ENCODE measurements at places on chromosomes 7 and 10. TPM values are rescaled to one million over a fixed set of nuclear protein-coding genes. Genes with fewer than 3 reads are reported as not detected.

- DNase-seq = no peak
Observed at GRCh38 chr7:19853261-19853832, 79.9 kb upstream of the TMEM196 start.

- DNase-seq = no peak
Observed at GRCh38 chr7:85078181-85078580, 108.7 kb downstream of the SEMA3D start.

DNA sequence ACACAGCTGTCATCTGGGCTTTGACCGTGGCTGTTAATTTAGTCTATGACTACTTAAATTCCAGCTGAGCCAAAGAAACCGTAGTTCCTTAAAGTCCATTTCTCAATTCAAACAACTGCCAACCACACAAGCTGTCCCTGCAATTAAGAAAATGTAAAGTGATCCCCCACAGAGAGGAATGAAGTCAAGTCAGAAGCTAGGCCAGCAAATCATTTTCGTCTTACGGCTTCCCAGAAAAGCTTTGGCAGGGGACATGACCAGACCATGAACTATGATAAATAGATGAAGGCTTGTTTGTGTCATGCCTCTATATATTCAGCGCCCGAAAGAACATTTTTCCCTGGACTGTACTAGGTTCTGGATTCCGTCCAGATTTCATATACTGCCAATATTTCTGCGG is 54.6 kb downstream of the HACD1 start:
- peak; percentile 68 for DNase-seq

- no peak for DNase-seq
Observed at GRCh38 chr10:24716295-24716694, 7.4 kb downstream of the ARHGAP21 start.

LRRTM3 gene
- total RNA-seq = not detected

DNA sequence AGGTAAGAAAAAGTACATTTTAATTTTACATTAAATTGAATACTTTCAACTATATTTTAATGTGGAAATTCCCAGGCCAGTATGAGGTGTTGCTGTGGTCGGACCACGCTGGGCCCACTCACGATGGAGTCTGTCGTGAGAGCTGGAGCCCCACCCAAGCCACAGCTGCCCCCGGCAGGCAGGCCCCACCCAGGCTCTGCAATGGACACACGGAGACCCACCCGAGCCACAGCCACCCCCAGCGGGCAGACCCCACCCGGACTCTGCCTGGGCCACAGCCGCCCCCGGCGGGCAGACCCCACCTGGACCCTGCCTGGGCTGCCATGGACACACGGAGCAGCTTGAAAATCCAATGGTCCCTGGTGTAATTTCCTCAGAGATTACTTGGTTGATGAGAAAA is 141.3 kb downstream of the PTPRN2 start:
- DNase-seq = no peak

- no peak for DNase-seq
Observed at GRCh38 chr10:58746474-58747185, 234.0 kb downstream of the BICC1 start.

XRCC2 gene
- 5.5 TPM for total RNA-seq

DNA sequence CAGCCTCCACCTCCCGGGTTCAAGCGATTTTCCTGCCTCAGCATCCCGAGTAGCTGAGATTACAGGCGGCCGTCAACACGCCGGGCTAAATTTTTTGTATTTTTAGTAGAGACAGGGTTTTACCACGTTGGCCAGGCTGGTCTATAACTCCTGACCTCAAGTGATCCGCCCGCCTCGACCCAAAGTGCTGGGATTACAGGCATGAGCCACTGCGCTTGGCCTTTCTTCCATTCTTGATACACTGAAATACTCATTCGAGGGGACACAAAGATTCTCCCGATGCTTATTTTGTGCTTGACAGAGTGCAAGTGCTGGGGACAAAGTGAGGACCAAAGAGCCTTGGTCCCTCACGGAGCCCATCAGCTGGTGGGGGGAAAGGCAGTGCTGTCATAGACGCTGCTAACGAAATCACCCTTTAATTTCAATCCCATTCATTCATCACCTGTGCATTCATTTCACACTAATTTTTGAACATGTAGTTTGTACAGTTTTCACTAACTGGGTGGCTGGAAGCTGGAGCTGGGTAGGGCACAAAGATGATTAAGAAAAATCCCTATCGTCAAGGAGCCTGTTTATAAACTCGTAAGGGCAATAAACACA is 621 bp upstream of the FAM133B start:
- DNase-seq = peak; percentile 2

ECHDC3 gene
- 45.2 TPM for total RNA-seq

DNA sequence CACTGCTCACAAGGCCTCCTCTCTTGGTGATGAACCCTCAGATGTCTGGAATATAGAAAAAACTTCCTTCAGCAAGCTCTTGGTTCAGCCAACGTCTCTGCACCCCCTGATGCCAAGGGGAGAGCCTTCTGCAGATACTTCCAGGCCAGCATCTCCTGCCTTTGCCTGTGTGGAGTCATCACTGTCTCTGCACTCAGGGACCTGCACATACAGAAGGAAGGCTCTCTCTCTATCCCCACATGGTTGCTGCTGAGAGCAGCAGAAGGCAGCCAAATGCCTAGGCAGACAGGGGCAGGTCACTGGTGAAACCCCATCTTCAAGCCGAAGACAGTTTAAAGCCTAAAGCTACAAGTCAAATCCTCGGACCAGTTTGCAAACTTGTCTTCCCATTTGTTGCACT is 137.6 kb downstream of the WDR11 start:
- no peak for DNase-seq

GRCh38 chr10:121457729-121458128 is 140.5 kb downstream of the FGFR2 start:
- DNase-seq = no peak

GRCh38 chr7:151833691-151834090 is 43.2 kb downstream of the PRKAG2 start:
- no peak for DNase-seq

GRCh38 chr10:24378126-24378920 is 169.4 kb downstream of the KIAA1217 start:
- no peak for DNase-seq

- DNase-seq = no peak
Observed at GRCh38 chr10:3251172-3251571, 78.6 kb upstream of the PITRM1 start.

NEUROD6 gene
- total RNA-seq = not detected

DNA sequence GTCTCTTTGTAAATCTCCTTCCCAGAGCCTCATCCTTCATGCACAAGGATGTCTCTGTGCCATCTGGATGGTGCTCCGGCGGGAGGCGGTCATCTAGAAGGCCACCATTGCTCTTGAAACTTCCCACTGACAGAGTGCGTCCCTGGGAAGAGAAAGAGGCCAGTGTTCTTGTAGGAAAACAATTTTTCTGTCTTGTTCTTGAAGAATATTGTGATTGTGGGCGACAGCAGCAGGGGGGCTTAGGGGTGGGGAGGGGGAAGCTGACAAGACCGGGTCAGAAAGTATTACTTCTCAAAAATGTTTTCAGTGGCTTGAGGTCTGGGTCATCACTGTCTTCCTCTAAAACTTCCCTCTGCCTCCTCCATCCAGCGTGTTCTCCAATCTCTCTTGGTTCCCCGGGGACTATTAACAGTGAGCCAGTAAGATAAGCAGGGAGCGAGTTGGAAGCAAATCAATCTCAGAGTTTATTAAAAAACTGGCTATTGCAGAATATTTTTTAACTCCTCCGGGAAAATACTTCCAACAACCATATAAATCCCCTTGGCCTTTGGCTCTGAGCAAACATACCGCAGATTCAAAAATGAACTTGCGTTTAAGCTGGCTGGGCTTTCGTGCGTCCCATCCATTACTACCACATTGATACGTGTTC is 597.8 kb upstream of the MGMT start:
- no peak for DNase-seq

ANKRD2 gene
- not detected for total RNA-seq

- no peak for DNase-seq
Observed at GRCh38 chr7:24764011-24764410, 6.7 kb upstream of the GSDME start.

MRPS17 gene
- total RNA-seq = 28.3 TPM

All from MG63 (cell line).